T-helper 17 cell (primary cell): ENCODE measurements at places on chromosomes 12 and 14.

DNA sequence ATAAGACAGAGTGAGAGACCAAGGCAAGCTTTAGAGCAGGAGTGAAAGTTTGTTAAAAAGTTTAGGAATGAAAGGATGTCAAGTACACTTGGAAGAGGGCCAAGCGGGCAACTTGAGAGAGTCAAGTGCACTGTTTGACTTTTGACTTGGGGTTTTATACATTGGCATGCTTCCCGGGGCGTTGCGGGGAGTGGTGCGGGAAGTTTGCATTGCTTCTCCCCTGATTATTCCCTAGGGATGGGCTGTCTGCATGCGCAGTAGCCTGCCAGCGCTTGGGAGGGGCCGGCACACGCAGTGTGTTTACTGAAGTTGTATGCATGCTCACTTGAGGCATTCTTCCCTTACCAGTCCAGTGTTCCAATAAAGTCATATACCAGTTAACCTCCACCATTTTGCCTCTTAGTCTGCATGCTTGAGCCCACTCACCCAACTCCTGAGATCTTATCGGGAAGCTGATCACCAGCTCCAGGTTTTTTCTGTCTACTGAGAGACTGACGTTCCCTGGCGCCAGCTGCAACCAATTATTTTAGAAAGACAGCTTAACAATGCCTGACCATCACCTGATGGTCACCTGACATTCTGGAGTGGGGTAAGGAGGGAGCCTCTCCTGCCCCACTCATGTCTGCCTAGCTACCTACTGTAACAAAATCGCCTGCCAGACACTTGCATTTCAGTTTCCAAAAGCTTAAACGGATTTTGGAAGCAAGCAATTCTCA is 53.2 kb downstream of the DACT1 start:
- DNase-seq, result no peak

GRCh38 chr12:16796168-16796567 is 190.2 kb upstream of the LMO3 start:
- no peak for DNase-seq

GRCh38 chr12:107474639-107475539 is 210.7 kb upstream of the PWP1 start:
- no peak for DNase-seq

- DNase-seq, result no peak
Observed at GRCh38 chr12:131041216-131041967, 87.7 kb downstream of the ADGRD1 start.

DNA sequence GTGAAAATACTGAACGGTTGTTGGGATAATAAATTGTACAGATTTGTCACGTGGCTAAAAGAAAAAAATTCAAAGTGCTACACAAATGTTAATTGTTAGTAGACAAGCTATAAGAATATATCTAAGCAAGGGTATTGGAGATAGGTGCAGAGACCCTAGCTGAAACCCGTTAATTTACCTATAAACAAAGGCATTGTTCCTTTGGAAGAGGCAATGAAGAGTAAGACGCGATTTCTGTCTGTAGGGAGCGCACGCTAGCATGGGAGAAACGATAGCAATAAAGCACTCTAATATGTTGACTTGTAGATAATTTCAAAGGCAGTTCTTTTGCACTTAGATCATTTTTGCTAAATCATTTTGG is 565 bp downstream of the CCDC77 start:
- no peak for DNase-seq
